GM20000 (cell line): ENCODE measurements at places on chromosomes 6 and 20.

DNA sequence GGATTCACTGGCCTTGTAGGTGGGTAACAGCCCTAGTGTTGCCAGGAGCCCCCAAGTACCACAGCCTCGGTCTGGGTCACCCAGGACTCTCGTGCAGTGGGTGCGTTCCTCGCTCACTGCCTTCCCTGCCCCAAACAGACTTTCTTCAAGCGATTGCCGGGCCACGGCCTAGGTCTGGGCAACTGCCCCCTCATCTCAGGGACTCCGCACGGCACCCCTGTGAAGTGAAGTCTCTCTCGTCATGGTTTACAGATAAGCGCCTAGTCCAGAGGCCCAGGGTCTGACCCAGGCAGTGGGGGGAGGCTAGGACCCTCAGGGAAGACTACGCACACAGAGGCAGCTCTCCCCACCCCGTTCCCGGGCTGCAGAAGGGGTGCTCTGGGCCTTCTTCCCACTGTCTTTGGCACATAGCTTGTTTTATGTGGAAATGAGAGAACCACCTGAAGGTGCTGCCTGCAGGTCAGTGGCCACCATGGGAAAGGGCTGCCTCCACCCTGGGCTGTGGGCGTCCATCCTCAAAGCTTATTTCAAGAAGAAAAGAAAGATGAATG, 220.8 kb downstream of the ERMARD start:
- no peak for DNase-seq

- DNase-seq = no peak
Measured at GRCh38 chr6:118892355-118892991, 1.5 kb upstream of the ASF1A start.

DNA sequence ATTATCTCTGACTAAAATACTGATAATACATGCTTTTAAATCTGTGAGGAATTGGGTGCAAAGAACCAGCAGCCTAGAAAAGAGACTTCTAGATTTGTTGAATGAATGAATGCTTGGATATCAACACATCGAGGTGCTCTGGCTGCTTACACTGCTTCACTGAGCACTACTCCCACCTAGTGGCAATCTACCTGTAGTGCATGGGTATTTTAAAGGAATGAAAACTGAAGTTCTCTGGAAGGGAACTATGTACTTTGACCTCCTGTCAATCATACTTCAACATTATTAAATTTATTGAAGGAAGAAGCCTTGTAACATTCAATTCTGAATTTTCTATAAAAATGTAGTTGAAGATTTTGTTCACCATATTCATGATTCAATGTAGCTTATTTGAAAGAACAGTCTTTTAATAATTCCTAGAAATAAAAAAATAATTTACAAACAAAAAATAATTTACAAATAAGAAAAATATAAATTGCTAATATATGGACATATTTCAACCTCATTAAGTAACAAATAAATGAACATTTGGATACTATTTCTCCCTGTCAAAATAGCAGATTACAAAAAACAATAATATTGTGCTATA, 111.2 kb upstream of the MMS22L start:
- peak; percentile 54 for DNase-seq

- DNase-seq = no peak
Measured at GRCh38 chr6:105935416-105935815, 150.7 kb upstream of the PRDM1 start.

DNA sequence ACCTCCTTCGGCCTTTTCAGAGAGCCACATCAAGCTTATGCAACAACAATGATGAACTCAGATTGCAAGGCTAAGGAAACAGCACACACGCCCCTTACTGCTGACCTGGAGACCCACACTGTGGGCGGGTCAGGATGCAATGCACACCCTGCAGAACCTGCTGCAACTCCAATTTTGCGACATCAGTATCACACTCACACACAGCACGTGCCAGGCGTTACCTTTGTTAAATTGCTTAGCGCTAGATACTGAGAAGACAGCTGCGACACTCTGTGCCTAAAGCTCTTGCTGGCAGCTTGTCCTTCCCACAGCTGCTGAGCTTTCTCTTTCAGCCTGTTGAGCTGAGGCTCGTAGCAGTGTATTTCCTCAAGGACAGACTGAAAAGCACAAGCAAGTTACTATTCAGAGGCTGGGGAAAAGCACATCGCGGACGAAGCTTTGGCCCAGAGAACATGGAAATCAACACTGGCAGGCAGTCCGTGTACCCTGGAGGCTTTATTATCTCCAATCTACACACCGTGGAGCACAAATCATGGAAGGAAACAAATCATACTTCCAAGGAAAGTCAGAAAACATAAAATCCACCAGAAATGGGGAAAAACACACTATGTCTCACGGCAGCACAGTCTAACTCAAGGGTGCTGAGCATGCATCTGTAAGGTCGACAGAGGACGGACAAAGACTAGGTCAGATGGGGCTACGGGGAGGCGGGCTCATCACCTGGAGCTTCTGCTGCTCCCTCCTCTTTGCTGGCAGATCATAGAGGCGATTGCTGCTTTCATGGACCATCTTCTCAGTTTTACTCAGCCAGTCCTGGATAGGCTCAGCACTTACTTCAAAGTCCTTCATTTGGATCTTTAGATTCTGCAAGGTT, 268.2 kb downstream of the SYNE1 start:
- no peak for DNase-seq
